ENCODE measurements at places on chromosomes 2 and 18.

GRCh38 chr2:77147153-77147552, 375.0 kb downstream of the LRRTM4 start:
- no peak for DNase-seq

DNA sequence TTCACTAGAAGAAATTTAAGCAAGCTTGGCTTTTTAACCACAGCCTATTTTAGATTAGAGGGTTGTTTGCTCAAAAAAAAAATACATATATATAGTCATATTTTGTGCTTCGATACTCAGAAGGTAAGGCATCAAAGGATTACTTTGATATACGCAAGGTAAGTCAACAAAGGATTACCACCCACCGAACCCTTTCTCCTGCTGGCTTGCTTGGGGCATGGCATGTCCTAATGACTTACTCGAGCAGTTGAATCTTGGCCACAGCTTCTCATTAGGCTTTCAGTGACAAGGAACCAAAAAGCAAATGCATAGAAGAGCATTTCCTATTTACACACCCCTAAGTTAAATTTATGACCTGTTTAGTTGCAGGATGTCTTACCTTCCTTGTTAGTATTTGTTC, 295.7 kb downstream of the AGAP1 start:
- no peak for DNase-seq

DNA sequence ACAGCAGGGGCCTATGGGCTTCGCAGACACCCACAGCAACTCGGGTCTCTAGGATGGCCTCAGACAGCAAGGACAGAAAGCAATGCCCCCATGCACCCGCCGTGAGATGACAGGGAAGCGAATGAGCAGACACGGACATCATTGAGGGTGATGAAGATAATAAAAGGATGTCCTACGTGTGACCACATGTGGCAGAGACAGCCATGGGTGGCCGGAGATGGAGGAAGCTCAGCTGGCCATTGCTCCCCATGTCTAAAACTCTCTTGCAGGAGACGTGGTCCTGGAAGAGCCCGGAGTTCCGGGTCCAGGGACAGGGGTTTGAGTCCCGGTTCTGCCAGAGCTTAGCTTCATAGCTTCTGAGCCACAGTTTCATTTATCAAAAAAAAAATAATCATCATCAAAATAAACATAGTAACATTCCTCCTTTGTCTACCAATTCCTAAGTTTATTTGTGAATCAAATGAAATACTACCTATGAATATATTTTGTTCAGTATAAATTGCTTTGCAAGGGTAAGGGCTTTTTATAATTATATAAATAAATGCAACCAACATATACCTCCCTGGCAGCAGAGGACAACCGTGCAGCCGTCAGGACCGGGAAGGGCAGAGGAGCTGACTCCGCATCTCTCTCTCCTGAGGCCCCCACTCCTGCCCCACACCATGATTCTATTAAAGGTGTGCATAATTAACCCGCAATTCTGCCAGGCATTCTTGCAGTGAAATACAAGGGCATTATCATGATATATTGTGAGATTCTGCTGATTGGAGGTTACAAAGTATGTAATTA, 401.4 kb upstream of the MYT1L start:
- DNase-seq, result no peak

GRCh38 chr2:192073878-192074277, 120.9 kb downstream of the TMEFF2 start:
- DNase-seq, result no peak

- DNase-seq, result no peak
These were observed 393.5 kb downstream of the CTNNA2 start for GRCh38 chr2:79906139-79906890.

- DNase-seq, result no peak
These were observed 182.3 kb downstream of the LOXHD1 start for GRCh38 chr18:46474487-46475389.

DNA sequence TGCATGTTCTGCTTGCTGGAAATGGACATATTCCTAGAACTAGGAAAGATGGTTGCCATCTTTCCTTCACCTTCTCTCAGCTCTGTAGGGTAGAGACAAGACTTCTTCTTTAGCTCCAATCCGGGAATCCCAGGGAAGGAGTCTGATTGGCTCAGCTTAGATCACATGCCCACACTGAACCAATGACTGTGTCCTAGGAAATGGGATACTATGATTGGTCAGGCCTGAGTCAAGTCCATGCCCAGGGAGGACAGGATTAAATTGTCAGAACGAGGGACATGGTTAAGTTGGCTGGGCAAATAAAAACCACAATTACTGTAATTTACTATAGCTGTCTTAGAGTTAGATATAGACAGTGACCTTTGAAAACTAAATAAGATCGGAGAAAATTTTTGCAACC, 31.4 kb downstream of the SEMA4F start:
- no peak for DNase-seq

GRCh38 chr2:37654419-37654818, 17.0 kb downstream of the CDC42EP3 start:
- DNase-seq, result no peak

DNA sequence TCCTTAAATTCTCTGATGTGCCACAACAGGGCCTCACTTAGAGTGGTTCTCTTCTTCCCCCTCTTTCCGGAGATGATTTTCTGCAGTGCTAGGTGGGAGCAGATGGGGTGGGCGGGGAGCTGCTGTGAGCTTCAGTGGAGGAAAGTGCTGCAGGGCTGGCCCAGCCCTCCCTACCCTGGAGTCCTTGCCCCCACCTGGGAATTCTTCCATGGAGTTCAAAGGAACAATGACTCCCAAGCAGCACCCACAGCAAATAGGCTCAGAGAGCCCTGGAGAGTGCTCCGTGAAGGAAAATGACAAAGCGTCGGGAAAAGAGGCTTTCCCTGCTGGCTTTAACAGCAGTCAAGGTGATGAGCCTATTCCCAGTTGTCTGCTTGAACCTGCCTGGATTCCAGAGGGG, 28.8 kb downstream of the LOXHD1 start:
- no peak for DNase-seq

GRCh38 chr2:220393711-220394110, 766.3 kb downstream of the SLC4A3 start:
- DNase-seq, result no peak

DNA sequence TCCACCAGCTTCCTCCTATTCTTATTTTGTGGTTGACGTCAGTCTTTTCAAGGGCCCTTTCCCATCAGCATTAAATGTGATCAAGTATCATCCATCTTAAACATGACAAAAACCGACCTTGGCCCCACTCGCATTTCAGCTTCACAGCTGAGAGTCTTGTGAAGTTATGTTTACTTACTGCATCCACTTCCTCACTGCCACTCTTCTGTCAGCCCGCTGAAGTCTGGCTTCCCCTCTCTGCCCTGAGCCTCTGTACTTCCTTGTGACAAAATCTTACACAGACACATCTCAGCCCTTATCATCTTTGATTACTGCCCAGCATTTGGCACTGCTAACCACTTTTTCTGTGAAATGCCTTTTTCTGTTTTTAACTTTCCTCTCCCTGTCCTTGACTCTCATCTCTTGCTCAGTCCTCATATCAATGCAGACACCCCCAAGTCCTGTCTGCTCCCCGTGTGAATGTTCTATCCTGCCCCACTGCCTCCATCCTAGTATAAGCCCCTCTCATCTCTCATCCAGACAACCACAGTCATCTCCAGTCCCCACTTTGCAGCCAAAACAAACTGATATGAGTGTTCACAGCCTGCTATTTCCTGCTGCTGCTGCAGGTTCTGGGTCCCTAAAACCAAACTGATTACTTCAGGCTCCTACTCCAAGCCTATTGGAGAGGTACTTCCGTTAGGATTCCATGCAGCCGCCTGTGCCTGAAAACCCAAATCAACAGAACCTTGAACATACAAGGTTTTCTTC, 31.4 kb downstream of the FOSL2 start:
- DNase-seq, result no peak

DNA sequence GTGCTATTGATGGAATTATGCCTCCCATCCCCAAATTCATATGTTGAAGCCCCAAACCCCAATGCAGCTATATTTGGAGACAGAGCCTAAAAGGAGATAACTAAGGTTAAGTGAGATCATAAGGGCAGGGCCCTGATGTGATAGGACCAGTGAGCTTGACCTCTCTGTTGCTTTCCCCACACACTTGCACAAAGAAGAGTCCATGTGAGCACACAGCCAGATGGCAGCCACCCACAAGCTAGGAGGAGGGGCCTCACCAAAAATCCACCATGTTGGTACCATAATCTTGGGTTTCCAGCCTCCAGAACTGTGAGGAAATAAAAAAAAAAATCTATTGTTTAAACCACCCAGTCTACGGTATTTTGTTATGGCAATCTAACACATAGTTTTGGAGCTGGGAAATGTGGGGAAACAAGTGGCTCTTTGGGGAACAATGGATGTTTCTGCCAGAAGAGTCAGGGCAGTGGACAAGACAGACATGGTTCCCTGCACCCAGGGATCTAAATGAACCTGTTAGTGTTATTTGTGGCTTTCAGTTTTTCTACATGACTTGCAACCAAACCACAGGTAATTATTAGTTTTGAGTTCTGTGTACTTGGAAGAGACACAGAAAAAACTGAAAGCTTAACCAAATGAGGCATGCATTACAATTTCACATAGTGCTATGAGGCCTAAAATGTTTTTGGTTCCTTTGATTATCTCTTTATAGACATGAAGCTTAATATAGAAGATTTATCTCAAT, 259.1 kb downstream of the LTBP1 start:
- no peak for DNase-seq

DNA sequence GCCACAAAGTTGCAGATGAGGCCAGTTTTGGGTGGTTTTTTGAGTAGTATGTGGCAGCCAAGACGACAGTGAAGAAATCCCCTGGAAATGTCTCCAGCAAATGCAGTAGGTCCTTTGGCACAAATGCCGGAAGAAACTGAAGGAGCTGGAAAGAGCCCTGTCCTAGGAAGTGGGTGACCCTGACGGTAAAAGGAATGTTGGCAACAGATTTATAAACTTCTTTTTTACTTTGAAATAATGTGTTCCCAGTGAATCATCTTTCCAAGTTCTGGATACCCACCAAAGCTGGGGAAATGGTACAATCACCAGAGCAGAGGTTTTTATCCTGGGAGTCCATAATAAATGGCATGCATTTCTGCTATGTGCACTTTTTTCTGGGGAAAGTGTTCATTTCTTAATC, 112.9 kb downstream of the CSRNP3 start:
- no peak for DNase-seq

DNA sequence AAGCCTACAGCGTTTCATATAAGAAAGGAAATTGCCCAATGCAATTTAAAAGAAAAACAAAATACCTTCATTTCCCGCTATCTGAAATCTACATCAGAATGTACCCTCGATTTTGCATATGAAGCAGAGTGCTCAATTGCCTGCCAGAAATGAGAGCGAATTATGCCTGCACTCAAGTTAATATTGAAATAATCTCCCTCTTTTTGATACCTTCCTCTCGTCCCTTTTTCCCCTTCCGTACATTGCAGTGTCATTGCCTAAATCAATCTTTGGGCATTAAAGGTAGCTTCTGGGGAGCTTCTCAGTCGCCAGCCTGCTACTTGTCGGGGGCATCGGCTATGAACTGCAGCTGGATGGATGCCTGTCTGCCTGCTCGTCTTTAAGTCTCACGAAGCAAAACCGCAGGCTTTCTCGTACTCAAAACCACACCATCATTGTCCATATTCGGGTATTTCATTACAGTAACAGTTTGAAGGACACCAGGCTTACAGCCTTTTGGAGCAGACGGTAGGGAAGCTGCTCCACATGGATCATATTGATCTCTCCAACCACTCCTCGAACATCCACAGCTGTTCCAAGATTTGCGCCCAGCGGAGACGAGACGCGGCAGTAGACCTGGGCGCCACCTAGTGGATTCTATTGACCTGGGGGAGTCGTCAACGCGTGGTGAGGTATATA, 64.0 kb upstream of the HNRNPA3 start:
- DNase-seq, result peak; percentile 37

DNA sequence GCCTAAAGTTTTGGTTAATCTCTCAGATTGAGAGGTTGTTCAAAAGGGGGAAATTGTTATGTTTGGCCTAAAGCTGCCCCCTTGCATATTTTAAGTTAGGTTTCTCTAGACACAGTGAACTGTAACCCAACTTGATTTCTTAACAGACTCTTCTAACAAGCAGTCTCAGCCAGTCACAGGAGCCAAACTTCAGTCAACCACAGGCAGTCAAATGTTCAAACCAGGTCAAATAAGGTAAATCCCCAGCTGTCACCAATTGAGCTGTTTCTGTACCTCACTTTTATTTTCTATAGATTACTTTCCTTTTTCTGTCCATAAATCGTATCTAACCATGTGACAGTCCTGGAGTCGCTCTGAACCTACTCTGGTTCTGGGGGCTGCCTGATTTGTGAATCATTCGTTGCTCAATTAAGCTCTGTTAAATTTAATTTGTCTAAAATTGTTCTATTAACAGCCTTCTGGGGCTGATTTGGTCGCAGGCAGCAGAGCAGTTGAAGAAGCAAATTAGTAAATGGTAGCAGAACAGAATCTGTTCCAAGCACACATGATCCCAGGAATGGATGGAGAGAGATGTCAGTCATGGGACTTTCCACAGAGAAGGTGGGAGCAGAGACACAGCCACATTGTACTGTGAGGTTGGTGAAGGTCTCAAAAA, 16.4 kb upstream of the NFU1 start:
- no peak for DNase-seq

DNA sequence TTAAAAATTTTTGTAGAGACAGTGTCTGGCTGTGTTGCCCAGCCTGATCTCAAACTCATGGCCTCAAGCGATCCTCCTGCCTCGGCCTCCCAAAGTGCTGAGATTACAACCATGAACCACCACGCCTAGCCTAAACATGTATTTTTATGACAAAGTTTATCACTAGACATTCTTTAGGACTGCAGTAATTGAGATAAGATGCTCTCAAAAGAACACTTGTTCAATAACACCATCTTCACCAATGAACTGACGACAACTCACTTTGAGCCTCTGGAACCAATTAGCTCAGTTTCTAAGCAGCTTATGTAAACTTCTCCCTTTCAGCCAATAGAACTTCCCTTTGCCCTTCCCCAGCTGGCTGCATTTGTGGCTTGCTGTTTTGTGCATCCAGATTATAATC, 15.3 kb upstream of the PPP4R1 start:
- DNase-seq, result no peak

DNA sequence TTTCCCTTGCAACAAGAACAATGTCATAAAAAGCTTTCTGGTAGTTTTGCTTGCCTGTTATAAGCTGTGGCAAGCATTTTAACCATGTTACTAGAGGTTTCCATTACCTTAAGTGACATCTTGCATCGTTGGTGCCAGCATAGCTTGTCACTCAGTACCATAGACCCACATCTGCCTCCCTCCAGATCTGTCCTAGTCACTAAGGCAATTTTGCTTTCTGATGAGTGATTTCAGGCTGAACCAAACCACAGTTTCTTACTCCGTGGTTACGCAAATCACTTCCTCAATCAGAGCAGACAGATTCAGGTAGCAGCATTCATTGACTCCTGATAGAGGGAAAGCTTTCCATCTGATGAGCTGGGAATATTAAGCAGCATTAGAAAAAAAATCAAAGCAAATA, 1057.5 kb upstream of the FAM98A start:
- no peak for DNase-seq

DNA sequence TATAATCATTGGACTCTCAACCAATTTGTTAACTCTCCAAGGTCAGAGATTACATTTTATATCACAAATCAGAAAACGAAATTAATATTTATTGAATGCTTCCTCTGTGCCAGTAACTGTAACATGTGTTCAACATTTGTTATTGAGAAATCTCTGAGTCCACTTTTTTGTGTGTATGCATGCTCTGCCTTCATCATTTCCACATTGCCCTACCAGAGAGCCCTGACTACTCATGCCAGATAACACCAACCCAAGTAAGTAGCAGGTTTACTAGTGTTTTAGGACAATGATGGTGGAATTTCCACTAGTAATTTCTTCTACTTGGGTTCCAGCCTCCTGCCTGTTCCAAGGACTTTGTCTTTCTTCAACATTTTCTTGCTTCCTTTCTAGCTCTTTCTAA, 14.2 kb upstream of the FAP start:
- no peak for DNase-seq
